Esophagus squamous epithelium (tissue), 5 donors: ENCODE measurements at places on chromosomes 16 and 17. TPM values are rescaled to one million over a fixed set of nuclear protein-coding genes. Genes with fewer than 3 reads are reported as not detected.

The CNGB1 gene
- 0.04 TPM for total RNA-seq

The PPP1R1B gene
- 4.3 TPM for total RNA-seq

The CD7 gene
- total RNA-seq = 3.8 TPM

The SMTNL2 gene
- total RNA-seq = 0.76 TPM

The MT4 gene
- total RNA-seq = not detected

The BANP gene
- total RNA-seq = 13.8 TPM

The DCTN5 gene
- total RNA-seq = 56.0 TPM

The MEOX1 gene
- 0.64 TPM for total RNA-seq

The SOX8 gene
- total RNA-seq = 0.19 TPM

The KRT16 gene
- 1,752 TPM for total RNA-seq

The KRTAP2-3 gene
- not detected for total RNA-seq

The ANKRD40CL gene
- not detected for total RNA-seq

The FKBP10 gene
- 13.2 TPM for total RNA-seq

The CCDC57 gene
- total RNA-seq = 11.3 TPM

The BEAN1 gene
- not detected for total RNA-seq

The UTS2R gene
- not detected for total RNA-seq

The PRSS27 gene
- total RNA-seq = 266 TPM

The C17orf78 gene
- total RNA-seq = not detected

The KRT33A gene
- not detected for total RNA-seq

The SLFN14 gene
- not detected for total RNA-seq

The OTOP2 gene
- 1.4 TPM for total RNA-seq

The VTN gene
- not detected for total RNA-seq

The HS3ST3B1 gene
- 7.6 TPM for total RNA-seq

The GALR2 gene
- 0.32 TPM for total RNA-seq

The TOM1L1 gene
- total RNA-seq = 42.5 TPM

The EVI2B gene
- 2.0 TPM for total RNA-seq

The ALOX12 gene
- total RNA-seq = 24.4 TPM

The OR1E1 gene
- total RNA-seq = not detected

The GPR179 gene
- total RNA-seq = under 0.01 TPM

The CMTM2 gene
- total RNA-seq = not detected

The PYY gene
- not detected for total RNA-seq

The SLC5A11 gene
- not detected for total RNA-seq

The CCDC144A gene
- total RNA-seq = 0.26 TPM

The NLRP1 gene
- total RNA-seq = 16.8 TPM

The TLCD3B gene
- not detected for total RNA-seq

The CES4A gene
- total RNA-seq = 4.8 TPM

The WFDC1 gene
- total RNA-seq = 7.6 TPM

The ITGAL gene
- 4.4 TPM for total RNA-seq

The NLGN2 gene
- total RNA-seq = 5.3 TPM

The CSH1 gene
- not detected for total RNA-seq

The KRT38 gene
- total RNA-seq = not detected

The CSH2 gene
- total RNA-seq = not detected

The VWA3A gene
- not detected for total RNA-seq

The DPEP2 gene
- 0.18 TPM for total RNA-seq

The AATK gene
- 1.5 TPM for total RNA-seq

The RAC3 gene
- 6.5 TPM for total RNA-seq

The KRT27 gene
- not detected for total RNA-seq

The ITGA2B gene
- 0.76 TPM for total RNA-seq

The CHCT1 gene
- not detected for total RNA-seq

The TMEM97 gene
- total RNA-seq = 10.5 TPM

The DHRS7B gene
- total RNA-seq = 18.8 TPM
